NCI-H1417 treated with DMSO at 0.1 percent for 48 hours (cell line): ENCODE measurements at places on chromosomes 7 and 10.

DNA sequence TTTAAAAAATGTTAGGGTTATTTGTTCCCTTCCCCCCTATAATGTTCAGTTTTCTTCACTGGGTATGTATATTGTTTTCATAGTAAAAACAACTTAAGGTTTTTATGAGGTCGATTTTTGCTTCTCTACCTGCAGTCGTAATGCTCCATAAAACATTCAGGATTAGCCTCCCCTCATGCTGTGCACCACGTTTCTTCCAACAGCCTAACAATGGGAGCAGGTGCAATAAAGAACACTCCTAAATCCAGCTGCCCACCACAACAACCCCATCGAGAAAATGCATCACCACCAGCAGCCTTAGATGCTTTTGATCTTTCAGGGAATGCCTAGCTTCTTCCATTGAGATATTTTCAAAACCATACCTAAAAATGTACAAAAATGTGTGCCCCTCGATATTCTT is 111.1 kb downstream of the ADAM12 start:
- DNase-seq: no peak

DNA sequence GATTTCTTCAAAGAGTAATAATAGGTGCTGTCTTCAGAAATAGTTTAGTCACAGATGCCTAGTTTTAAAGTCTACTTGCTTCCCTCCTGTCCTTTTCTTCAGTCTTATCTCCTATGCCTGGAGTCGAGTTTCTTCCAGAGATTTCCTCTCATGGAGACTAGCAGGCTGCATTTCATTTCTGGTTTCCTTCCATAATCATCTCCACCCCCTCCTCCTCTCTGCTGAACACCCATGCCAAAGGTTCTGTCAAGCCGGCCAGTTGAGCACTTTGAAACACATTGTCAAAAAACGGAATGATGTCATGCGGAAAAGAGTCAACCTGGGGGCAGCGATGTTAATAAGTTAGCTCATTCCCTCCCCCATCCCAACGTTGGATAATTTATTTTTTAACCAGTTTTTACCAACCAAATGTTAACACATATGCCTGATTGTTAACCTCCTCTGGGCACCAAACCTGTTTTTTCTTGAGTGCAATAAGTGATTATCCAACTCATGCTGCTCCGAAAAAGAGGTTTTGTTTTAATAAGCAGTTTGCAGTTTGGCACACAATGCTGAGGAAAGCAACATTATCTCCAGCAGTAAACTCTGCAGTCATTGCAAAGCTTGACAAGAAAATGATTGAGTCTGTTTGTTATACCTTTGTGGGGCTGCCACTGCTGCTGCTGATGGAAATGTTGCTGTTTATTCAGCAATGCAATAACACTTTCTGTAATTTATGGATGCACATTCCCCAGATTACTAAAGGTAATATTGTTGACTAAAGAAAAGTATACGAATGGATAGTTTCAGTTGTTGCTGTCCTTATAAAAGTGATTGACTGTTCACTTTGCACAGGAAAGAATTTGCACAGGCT is 161.6 kb downstream of the LRMDA start:
- DNase-seq: no peak

DNA sequence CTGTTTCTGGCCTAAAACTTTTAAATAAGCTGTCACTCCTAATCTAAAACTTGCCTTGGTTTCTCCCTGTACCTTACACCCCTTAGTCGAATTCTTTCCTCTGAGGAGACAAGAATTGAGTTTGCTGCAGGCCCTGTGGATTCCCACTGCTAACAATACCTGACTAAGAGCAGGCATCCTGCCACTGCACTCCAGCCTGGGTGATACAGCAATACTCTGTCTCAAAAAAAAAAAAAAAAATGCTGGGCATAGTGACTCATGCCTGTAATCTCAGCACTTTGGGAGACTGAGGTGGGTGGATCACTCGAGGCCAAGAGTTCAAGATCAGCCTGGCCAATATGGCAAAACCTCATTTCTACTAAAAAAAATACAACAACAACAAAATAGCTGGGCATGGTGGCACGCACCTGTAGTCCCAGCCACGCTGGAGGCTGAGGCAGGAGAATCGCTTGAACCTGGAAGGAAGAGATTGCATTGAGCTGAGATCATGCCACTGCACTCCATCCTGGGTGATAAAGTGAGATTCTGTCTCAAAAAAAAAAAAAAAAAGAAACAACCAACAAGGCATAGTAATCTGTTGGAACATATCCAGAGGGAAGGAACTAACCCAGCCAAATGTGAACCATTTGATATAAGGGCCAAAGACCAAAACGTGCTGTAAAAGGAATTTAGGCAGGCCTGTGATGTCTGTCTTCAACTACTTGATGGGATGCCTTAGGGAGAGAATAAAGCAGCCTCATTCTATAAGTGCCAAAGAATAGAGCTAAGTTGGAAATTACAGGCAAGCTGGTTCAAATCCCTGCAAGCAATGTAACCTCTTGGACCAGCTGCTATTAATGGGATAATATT is 732.7 kb upstream of the AUTS2 start:
- DNase-seq: no peak

GRCh38 chr10:21265622-21266021 is 259.9 kb downstream of the SKIDA1 start:
- DNase-seq: no peak

DNA sequence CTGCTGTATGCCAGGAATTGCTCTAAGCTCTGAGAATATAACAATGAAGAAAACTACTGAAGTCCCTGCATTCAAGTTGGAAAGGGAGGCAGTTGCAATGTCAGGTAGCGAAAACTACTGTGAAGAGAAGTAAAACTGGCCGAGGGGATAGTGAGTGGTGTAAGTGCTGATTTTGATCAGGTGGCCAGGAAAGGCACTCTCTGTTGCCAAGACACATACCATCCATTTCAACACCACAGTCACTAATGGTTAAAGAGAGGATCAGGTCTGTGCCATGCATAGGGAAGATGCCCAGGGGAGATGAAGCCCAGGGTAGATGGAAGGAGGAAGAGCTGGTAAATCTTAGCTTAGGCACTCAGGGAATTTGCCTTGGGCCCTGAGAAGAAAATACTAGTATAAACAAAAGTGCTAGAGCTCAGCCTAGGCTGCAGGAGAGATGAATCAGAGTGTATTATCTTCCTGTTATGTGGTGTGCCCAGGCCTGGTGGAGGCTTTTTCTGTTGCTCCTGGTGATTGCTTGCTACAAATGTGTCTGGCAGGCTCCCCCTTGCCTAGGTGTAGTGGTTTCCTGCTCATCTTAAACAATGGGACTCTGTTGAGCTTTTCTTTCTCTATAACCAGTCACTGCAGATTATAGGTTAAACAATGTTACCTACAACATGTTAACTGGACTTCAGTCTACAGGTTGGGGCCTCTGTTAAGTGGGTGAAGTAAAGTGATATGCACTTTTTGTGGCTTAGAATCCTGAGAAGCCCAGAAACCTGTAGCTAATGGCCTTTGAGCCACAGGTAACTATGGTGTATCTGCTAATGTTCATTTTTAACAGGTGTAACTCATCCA is 125.5 kb downstream of the LRRC4 start:
- no peak for DNase-seq

GRCh38 chr10:100780324-100780723 is 34.9 kb downstream of the PAX2 start:
- no peak for DNase-seq

- DNase-seq: no peak
Measured at GRCh38 chr7:138023618-138024342, 21.9 kb upstream of the CREB3L2 start.

GRCh38 chr7:41869091-41869490 is 166.2 kb upstream of the INHBA start:
- DNase-seq: no peak

DNA sequence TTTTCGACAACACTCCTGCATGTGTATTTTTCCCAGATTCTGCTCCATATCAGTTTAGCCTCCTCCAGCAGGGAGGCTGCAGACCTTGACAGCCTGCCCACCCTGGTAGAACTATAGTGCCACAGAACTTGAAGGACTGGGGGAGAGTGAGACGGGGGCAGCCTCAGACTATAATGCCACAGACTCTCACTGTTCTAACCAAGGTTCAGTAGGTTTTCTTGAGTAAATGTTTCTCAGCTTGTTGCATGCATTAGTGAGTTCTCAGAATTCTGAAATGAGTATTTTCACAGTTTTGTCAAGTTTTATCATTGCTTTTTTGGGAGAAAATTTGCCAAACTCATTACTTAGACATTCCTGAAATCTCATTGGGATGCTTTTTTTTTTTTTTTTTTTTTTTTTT is 95.9 kb downstream of the ZNRF2 start:
- DNase-seq: no peak

DNA sequence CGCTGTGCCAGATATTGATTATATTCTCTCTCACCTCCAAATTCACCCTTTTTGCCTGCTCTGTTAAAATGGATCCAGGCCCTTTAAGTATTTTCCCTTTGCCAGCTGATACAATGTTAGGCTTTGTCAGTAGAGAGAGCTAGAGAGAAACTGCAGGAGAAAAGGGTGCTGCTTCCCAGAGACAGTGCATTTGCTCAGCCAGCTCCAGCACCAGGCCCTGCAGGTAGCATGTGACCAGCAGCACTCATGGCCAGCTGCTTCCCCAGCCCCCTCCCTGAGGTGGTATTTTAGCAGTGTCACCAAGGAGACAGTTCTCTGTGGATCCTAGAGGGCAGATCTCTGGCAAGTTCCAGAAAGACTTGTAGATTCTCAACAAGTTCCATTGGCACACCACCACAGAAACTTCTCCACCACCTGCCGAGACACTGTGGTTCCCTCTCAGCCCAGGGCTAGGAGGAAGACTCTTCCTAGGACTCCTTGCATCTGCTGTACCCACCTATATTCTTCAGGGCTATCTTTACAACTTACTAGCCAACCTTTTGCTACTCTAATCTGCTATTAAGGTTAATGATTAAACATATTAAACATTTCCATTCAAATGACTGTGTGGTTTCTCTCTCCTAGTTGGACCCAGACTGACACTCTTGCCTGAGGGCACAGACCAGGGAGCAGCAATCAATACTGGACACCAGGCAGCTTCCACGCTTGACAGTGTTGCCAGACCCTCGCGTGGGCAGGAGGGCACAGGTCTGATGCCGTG is 35.6 kb upstream of the ADAM12 start:
- no peak for DNase-seq

GRCh38 chr10:94403380-94404213 is 1.3 kb downstream of the TBC1D12 start:
- peak; percentile 4 for DNase-seq

GRCh38 chr10:34102237-34102673 is 712.8 kb downstream of the PARD3 start:
- no peak for DNase-seq

DNA sequence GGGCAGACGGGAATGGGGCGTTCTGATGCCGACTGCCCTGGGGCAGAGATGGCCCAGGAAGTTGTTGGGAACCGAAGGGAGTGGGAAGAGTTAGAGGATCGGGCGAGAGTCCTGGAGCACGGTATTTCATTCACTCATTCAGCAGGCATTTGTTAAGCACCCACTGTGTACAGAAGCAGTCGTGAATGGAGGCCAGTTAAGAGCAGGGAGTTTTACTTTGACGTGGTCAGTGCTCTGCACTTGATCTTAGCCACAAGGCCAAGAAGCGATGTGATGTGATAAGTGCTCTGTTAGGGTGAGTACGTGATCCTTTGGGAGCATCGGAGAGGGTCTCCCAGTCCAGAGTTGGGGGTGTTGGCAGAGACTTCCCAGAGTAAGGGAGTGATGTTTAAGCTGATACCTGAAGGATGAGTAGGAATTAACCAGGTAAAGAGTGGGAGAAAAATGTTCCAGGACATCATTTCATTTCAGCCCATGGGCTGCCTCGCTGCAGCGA is 890 bp downstream of the ZFYVE27 start:
- no peak for DNase-seq

GRCh38 chr7:113383638-113384037 is 265.3 kb upstream of the SMIM30 start:
- DNase-seq: no peak

DNA sequence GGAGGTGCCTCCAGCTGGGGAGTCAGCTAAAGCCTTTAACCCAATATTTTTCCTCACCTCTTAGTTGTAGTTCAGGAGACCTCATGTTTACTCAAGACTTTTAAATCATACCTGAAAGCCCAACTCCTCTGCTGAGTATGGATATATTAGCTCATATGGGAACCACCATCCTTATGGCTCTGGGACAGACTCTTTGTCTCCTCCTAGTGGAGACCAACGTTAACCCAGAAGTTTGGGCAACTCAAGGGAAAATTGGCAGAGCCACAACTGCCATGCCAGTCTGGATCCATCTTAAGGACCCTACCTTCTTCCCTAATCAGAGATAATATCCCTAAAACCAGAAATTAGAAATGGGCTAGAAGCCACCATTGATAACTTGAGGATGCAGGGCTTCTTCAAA is 80.8 kb downstream of the TMEM106B start:
- DNase-seq: no peak

DNA sequence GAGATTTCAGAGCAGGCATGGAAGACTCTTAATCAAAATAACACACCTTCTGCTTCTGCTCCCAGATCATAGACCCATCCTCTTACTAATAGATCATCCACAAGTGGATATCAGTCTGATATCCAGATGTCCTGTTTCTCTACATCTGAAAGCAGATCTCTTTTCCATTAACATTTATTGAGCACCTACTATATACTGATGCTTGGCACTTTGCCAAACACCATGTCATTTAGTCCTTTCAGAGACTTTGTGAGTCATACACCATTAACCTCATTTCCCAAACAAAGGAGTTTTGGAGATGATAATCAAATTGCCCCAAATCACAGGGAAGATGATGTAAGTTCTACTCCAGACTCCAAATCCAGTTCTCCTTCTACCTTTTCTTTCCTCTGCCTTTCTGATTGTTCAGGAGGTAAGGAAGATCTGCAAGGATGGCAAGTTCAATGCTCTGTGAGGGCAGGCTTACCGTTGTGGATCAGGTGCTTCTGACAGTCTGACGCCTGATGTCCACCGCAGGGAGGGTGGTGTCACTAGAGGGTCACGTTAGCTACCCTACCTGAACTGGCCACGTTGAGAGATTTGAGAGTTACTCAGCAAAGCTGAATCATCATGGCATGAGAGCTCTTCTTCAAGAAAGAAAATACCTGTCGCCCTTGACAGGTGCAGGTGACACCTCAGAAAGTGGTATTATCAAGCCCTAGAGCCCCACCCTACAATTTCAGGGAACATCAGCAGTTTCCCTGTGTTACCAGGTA is 269.6 kb upstream of the ZMIZ1 start:
- DNase-seq: no peak

GRCh38 chr7:4260867-4261600 is 421.1 kb upstream of the FOXK1 start:
- DNase-seq: no peak

DNA sequence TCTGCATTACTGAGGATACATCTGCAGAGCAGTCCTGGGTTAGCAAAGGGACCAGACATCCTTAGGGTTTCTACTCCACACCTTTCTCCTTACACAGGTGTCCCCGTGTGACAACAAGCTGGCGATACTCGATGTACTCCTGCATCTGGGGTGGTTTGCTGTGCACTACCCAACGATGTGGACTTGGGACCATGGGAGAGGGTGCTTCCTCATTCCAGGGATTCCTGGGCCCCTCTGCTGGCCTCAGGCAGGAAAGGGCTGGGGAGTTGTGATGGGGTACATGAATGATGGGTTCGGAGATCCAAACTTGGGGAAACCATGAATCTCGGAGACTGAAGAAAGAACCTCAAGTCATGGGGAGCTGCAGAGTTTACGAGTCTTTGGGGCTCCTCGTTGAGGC is 179.6 kb upstream of the GALNT17 start:
- no peak for DNase-seq
